Activated CD8-positive, alpha-beta T cell treated with anti-CD3 and anti-CD28 coated beads, Interleukin-2, amount 10 ng/mL, durations not matched to agents 7 days and 5 days (primary cell): ENCODE measurements at places on chromosomes 16 and 17. TPM values are rescaled to one million over a fixed set of nuclear protein-coding genes. Genes with fewer than 3 reads are reported as not detected.

The XYLT1 gene
- 59.4 TPM for total RNA-seq

The PYY gene
- not detected for total RNA-seq

DNA sequence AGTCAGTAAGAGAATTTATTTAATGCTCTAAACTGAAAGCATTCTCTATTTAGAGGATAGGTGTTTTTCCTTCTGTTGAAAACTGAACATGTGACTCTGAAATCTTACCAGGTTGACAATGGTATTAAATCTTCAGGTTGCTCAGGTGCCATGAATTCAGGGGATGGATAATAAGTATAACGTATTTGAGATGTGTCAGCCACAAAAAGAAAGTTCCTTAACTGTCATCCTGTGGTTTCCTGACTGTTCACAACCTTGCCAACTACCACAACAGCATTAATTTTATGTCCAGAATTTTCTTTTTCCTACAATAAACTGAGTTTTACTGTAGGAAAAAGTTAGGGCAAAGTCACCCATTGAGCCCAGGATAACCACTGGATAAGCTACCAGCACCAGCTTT, 243.3 kb upstream of the PSMD7 start:
- no peaks in the 10 kb centered on the region for H3K27me3 ChIP-seq
- H3K27ac ChIP-seq: no peak overlapping the region
- no peak for DNase-seq
- peaks cover 8% of the 10 kb centered on the region for H3K4me1 ChIP-seq
- no peak overlapping the region for H3K4me3 ChIP-seq
- H3K36me3 ChIP-seq: no peaks in the 10 kb centered on the region

DNA sequence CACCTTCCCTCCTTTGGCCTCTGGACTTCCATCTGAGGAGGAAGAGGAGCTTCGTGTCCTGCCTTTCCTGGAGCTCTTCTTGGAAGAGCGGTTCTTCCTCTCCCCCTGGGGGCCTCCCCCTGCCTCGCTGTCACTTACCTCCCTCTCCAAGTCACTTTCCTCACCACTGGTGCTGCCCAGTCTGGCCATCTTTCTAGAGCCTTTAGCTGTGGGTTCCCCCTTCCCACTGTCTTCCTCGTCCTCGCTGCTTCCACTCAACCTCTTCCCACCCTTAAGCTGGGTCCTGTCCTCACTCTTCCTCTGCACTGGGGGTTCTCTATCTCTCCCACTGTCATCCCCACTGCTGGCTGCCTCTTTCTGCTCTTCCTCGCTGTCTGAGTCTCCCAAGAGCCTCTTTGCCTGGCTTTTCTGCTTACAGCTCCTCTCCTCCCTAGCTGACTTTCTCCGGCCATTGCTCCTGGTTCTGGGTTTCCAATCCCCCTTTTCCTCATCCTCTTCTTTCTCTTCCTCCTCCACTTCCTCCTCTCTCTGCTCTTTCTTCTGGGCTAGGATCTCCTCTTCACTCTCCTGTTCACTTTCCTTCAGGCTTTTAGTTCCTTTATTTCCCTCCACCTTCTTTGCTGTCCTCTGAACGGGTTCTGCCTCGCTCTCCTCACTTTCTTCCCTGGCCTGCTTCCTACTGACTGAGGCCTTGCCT, 1.4 kb downstream of the HIRIP3 start:
- H3K27me3 ChIP-seq: no peaks in the 10 kb centered on the region
- H3K36me3 ChIP-seq: peaks cover 55% of the 10 kb centered on the region
- H3K4me3 ChIP-seq: peak overlapping the region; percentile 99
- peaks cover 27% of the 10 kb centered on the region for H3K4me1 ChIP-seq
